ENCODE measurements at places on chromosomes 1 and 21.
A peak's percentile ranks its signal among the peaks of the same experiment; 100 is the strongest.

- no peak for DNase-seq
Measured at GRCh38 chr1:209879539-209879938, 51.8 kb downstream of the UTP25 start.

DNA sequence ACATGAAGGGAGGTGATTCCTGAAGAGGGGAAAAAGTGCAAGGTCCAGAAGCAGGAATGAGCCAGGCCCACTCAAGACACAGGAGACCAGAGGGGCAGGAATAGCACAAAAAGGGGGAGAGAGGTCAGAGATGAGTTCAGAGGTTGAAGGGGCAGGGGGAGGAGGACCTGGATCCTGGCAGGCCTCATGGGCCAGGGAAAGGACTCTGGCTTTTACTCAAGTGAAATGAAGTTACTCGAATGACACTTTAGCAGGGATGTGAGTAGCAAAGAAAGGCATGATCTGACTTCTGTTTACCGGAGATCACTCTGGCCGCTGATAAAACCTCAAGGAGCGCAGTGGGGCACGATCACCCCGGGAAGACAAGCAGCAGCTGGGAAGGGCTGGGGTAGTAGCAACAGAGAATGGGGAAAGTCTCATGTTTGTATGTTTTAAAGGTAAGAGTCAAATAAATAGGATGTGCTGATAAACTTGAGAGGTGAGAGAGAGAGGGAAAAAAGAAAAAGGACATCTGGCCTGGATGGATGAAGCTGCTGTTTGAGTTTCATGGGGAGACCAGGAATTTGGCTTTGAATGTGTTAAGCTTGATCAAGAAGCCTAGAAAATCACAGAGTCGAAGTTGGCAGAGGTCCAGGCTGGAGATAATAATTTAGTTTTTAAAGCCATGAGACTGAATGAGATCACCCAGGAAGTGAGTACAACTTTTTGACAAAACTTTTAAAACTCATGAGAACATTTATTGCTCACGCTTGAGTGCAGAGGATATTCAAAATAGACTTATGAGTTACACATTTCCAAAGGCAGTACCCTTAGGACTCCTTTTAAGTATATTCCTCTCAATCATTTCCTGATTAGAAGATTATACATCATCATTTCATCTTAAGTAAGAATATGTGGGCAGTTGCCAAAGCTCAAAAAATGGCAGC lies 156.0 kb downstream of the RERE start:
- DNase-seq = peak; percentile 40

DNA sequence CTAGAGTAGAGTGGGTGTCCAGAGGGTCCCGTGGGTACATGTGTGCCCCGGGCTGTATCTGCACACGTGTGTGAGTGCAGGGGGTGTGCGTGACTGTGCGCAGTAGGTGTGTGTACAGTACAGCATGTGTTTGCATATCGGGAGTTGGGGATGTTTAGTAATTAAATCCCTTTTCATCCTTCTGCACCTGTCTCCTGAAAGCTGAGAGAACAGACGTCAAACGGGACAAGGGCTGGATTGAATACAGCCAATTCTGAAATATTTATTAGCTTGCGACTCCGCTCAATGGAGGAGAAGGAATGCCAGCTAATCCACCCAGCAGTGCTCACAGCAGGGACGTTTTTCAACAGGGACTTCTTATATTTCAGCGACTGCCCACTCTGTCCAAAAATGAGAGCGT lies 44.7 kb upstream of the CASZ1 start:
- no peak for DNase-seq

DNA sequence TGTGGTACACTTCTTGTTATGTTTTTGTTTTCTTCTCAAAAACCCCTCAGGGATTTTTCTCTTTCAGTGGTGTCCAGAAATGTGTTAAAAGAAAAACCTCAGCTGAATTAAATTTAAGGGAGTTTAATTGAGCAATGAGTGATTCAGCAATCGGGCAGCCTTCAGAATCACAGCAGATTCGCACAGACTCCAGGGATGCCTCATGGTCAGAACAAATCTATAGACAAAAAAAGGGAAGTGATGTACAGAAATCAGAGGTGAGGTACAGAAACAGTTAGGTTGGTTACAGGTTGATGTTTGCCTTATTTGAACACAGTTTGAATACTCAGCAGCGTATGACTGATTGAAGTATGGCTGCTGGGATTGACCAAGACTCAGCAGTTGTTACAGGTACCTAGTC lies 86.2 kb downstream of the TLR5 start:
- no peak for DNase-seq

DNA sequence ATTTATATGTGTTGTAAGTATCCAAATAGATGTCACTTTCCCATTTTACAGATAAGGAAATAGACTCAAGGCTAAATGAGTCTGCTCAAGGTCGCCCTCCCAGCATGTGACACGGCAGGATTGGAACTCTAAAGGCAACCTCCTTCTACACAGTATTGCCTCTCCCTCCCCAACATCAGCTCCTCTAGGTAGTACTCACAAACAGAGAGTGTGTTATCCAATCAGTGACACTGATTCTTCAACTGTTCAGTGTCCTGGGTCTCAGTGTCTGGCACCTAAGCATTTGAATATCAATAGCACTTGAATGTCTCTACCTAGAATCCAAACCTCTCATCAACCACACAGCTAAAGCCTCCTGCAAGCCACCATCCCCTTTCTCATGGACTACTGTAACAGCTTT lies 87.1 kb downstream of the DAB1 start:
- no peak for DNase-seq

GRCh38 chr1:204726478-204726877 lies 40.9 kb upstream of the LRRN2 start:
- peak; percentile 13 for DNase-seq

- no peak for DNase-seq
Measured at GRCh38 chr1:99827970-99828369, 22.2 kb upstream of the AGL start.

GRCh38 chr1:18816808-18817207 lies 42.7 kb downstream of the TAS1R2 start:
- no peak for DNase-seq

DNA sequence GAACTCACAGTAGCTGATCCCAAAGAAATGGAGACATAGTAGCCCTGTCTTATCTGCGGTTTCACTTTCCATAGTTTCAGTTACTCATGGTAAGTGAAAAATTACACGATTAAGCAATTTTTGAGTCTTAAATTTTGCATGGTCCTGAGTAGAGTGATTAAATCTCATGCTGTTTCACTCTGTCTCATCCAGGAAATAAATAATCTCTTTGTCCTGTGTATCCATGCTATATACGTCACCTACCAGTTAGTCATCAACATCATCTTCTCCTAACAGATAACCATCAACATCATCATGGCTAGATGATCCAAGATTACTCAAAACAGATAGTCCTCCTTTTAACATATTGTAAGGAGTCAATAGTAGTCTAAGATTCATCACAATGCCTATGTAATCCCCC lies 1589.3 kb downstream of the BRINP3 start:
- DNase-seq = no peak

DNA sequence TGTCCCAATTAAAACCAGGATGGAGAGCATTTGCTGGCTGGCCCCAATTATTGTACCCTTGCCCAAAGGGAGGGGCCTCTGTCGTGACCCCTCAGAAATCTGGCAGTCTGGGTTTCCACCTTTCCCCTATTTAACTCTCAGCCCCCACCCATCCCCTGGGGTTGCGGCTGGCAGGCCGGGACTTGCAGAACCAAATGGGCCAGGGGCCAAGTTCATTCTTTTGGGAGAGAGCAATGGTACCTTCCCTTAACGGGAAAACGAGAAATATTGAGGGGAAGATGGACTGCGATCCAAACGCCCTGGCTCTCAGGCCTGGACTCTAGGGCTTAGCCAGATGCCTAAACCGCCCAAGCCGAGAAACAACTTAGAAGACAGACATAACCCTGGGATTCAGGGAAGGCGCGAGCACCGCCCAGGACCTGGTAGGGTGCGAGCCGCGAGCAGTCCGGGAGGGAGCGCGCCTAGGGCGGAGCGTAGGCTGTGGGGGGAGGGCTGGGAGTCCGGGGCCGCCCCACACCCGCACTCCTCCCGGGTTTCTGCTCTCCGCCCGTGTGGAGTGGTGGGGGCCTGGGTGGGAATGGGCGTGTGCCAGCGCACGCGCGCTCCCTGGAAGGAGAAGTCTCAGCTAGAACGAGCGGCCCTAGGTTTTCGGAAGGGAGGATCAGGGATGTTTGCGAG lies at the start of gene SLC27A3:
TSS of gene SLC27A3 (plus strand) at position 628 of the 678 bp plus-strand sequence. CDS start 91 bp downstream, outside the sequence.
- no peak for DNase-seq

DNA sequence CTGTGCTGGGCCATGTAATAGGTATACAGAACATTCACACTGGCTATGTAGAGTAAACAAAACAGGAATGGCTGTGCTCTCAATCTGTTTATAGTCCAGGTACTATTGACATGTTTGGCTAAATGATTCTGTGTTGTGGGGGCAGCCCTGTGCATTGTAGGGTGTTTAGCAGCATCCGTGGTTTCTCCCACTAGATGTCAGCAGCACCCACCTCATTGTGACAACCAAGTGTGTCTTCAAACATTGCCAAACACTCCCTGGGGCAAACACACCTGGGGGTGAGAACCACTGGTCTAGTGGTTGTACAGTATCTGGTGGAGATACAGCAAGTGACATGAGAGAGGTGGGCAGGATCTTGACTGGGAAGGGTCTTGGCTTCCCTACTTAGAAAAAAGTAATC lies 80.4 kb upstream of the SPATA6 start:
- DNase-seq = no peak

DNA sequence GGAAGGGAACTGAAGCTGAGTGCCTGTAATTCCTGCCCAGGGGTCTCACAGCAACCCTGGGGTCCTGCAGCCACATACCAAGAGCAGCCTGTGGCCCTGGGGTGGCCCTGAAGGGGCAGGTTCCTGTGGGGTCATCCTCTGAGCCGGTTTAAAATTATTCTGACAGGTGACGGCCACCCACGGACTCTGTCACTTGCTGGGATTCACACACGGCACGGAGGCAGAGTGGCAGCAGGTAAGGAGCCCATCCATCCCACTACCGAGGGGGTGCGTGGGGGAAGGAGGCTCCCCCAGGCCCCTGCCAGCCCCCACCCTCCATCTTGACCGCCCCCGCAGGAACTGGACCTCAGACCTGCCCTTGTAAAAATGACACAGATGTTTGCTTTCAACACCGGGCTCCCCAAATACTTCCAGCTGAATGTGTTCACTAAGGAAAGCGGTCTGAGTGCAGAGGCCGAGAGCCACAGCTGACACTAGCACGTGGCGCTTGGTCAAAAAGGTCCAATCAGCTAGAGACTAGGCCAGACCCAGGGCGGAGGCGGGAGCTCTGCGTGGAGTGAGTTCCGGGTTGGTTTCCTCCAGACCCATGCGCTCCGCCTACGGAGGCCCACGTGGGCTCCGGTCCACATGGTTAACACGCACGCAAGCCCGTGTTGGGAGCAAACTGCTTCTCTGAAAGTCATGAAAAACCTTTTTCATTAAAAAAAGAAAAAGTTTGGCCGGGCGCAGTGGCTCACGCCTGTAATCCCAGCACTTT lies 10.0 kb downstream of the YBEY start:
- peak; percentile 71 for DNase-seq
